Fibroblast of lung (primary cell): ENCODE measurements at places on chromosomes 1 and 21. TPM values are rescaled to one million over a fixed set of nuclear protein-coding genes. Genes with fewer than 3 reads are reported as not detected.
A peak's percentile ranks its signal among the peaks of the same experiment; 100 is the strongest.

Gene REN
- polyA plus RNA-seq: 0.11 and 0.20 TPM in 2 replicates

Gene C1orf185
- polyA plus RNA-seq: not detected in 2 replicates

Gene TINAGL1
- 2.8 and 92.5 TPM in 2 replicates for polyA plus RNA-seq

GRCh38 chr1:89170170-89171066, 5.4 kb downstream of the GBP7 start:
- H3K27me3 ChIP-seq: no peaks in the 10 kb centered on the region
- no peak overlapping the region for H3K27ac ChIP-seq
- no peak overlapping the region for H3K4me3 ChIP-seq
- H3K4me1 ChIP-seq: no peaks in the 10 kb centered on the region
- no peaks in the 10 kb centered on the region for H3K36me3 ChIP-seq
- no peak for DNase-seq

DNA sequence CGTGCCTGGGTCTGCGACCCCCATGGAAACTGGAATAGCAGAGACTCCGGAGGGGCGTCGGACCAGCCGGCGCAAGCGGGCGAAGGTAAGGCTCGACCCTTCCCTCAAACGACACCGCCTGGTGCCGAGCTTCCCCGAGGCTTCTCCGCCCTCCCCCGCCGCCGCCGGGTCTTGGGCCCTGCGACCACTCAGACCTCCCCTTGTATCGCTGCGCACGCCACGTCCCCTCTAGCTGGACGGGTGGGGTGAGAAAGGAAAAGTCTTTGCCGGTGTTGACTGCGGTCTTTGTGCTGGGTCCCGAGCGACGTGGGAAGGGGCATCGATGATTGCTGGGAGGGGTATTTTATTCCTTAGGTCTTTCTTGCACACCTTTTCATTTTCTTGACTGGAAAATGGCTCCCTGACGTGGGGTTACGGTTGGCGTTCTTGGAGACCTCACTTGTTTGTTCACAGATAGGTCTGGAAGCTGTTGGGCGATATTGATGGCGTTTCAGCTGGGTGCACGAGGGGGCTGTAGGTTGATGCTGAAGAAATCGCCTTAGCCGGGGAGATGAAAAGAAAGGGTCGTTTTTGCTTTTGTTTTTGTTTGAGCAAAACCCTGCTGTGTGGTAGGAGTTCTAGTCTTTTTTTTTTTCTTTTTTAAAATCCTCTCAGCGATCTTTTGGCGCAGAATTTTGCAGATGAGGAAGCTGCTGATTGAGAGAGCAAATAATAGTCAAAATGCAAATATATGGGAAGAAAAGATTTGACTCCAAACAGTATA, 776 bp downstream of the KDM1A start:
- DNase-seq: peak; percentile 51
- H3K27me3 ChIP-seq: no peaks in the 10 kb centered on the region
- H3K4me1 ChIP-seq: no peaks in the 10 kb centered on the region
- peak overlapping the region; percentile 82 for H3K27ac ChIP-seq
- no peaks in the 10 kb centered on the region for H3K36me3 ChIP-seq

DNA sequence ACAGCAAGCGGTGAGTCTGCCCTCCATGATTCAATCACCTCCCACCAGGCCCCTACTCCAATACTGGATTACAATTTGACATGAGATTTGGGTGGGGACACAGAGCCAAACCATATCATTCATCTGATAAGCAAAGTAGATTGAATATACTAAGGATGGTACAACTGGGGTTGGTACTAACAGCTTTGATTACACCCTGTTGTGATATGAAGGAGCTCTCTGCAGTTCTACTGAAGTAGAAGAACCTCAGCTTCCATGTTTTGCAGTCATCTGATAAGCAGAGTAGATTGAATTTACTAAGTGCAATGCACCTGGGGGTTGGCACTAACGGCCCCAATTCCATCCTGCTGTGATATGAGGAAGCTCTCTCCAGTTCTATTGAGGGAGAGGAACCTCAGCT, 31.1 kb downstream of the RWDD3 start:
- no peak overlapping the region for H3K27ac ChIP-seq
- H3K36me3 ChIP-seq: no peaks in the 10 kb centered on the region
- no peak for DNase-seq
- no peaks in the 10 kb centered on the region for H3K4me1 ChIP-seq

GRCh38 chr1:17304151-17304825, 3.7 kb upstream of the PADI4 start:
- no peaks in the 10 kb centered on the region for H3K4me1 ChIP-seq
- DNase-seq: no peak
- no peak overlapping the region for H3K4me3 ChIP-seq
- no peaks in the 10 kb centered on the region for H3K27me3 ChIP-seq
- no peaks in the 10 kb centered on the region for H3K36me3 ChIP-seq

DNA sequence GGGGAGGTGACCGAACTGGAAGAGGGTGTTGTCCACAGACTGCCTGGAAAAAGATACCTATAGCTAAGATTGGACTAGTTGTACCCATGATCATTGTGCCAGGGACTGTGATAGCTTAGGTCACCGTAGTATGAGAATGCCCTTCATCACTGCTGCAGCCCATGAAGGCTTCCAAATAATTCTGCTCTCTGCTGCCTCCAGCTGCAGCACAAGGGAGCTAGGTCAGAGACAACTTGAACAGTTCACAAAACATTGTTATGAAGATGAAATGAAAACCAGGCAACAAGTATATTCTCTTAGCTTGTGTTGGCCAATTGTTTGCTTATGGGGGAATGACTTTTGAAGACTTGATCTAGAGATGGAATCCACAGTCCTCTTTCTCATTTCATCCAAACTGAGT, 246.7 kb downstream of the MRPL39 start:
- DNase-seq: no peak
- no peak overlapping the region for H3K27ac ChIP-seq
- H3K36me3 ChIP-seq: no peaks in the 10 kb centered on the region
- H3K4me1 ChIP-seq: no peaks in the 10 kb centered on the region

DNA sequence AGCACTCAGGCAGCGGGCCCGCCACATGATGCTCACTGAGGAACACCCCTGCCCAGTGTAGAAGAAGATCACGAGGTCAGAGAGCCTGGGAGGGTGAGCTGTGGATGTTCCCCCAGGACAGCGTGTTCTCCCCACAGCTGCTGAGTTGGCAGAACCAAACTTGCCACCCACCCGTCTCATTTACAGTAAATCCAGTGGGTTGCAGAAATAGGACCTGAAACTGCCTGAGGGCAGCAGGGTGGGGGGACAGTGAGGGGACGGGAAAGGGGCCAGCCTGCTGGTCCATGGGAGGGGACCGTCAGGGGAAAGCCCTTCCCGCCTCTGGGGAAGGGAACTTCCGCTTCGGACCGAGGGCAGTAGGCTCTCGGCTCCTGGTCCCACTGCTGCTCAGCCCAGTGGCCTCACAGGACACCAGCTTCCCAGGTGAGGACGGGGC, at the start of gene C1QB:
Gene C1QB (plus strand): TSS at position 356 of the 436 bp plus-strand sequence. CDS start 6,227 bp downstream, outside the sequence.
- no peak within 1 kb of the TSS for H3K27ac ChIP-seq
- no peaks in the 10 kb centered on the region for H3K4me1 ChIP-seq
- DNase-seq: no peak
- no peak within 1 kb of the TSS for H3K4me3 ChIP-seq
- H3K27me3 ChIP-seq: peaks cover 13% of the 10 kb centered on the region

DNA sequence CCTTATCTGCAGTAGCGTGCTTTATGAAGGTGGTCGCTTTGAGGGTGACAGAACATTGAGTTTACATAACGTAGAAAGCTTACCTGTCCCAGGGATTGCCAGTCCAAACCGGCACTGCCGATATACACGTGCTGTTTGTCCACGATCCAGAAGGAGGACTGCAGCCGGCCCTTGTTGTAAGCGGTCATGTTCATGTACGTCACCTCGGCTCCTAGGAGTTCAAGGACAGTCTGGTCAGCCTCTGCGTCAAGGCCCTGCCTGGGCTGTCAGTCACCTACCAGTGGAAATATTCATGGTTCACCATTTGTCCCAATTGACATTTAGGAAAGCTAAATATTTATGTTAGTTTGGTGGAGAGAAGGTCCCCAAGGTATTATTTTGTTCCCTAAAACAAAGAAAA, 221.0 kb upstream of the MAP1LC3C start:
- no peak overlapping the region for H3K27ac ChIP-seq
- no peaks in the 10 kb centered on the region for H3K4me1 ChIP-seq
- H3K4me3 ChIP-seq: no peak overlapping the region
- H3K36me3 ChIP-seq: no peaks in the 10 kb centered on the region

DNA sequence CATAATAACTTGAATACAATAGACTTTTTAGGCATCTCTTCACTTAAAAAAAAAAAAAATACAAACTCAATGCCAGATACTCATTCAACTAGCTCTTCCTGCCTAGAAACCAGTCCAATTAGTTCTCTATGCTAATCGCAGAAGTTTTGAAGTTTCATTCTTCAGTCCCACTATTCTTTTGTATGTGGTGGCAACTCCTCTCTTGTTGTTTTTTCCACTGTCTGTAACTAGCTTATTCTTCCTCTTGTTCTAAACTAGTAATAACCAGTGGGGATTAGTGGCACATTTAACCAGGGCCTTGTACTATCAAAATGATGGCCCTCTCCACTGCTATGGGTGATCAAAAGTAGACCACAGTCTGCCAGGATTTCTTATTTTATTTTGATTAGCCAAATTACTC, 52.5 kb downstream of the SELENOF start:
- no peaks in the 10 kb centered on the region for H3K4me1 ChIP-seq
- H3K27me3 ChIP-seq: no peaks in the 10 kb centered on the region
- no peak overlapping the region for H3K4me3 ChIP-seq

GRCh38 chr1:1069056-1069710, 4.9 kb downstream of the RNF223 start:
- no peaks in the 10 kb centered on the region for H3K27me3 ChIP-seq
- H3K4me3 ChIP-seq: peak overlapping the region; percentile 61
- no peak overlapping the region for H3K27ac ChIP-seq
- DNase-seq: peak; percentile 21
